ENCODE measurements at places on chromosomes 11 and 22. TPM values are rescaled to one million over a fixed set of nuclear protein-coding genes. Genes with fewer than 3 reads are reported as not detected.

- DNase-seq, result no peak
Observed at GRCh38 chr11:559020-559620, 1.4 kb downstream of the LMNTD2 start.

GRCh38 chr22:46598737-46599424, 21.3 kb upstream of the GRAMD4 start:
- DNase-seq, result no peak

- no peak for DNase-seq
Observed at GRCh38 chr11:124405581-124405980, 6.8 kb upstream of the OR8B3 start.

DNA sequence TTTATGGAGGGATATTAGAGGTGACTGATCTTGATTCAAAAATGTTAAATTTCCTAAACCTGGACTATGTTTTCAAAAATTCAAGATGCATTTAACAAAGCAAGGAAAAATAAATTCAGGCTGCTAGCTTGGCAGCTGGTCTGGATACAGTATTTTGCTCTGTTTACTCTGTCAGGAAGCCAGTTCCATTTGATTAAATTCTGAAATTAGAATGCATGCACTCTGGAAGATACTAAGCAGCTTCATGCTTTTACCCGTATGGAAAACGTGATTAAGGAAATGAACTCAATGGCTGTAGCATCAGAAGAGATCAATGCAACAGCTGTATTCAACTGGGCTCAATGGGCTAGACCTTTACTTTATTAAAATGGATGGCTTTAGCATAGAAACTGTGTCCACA, 14.2 kb downstream of the C11orf71 start:
- no peak for DNase-seq

DNA sequence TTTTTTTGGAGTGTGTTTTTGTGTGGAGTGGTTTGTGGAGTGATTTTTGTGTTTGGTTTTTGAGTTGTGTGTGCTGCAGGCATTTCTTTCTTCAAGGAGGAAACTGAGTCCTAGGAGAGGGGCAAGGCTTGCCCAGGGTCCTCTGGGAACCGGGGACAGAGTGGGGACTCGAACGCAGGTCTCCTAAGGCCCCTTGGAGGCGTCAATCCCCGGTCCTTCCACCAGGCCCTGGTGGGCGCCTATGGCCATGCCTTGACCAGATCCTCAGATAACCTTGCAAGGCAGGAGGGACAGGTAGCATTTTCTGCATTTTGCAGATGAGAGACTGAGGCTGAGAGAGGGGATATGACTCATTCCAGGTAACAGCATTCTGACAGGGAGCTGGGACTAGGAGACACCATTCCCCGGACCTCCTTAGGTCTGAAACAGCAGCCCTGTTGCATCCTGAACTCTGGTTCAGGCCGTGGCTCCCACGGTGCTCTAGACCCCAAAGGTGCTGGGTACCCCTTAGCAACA, 39.1 kb downstream of the MYO7A start:
- no peak for DNase-seq

GRCh38 chr11:86755146-86755545, 45.2 kb upstream of the PRSS23 start:
- DNase-seq, result no peak

DNA sequence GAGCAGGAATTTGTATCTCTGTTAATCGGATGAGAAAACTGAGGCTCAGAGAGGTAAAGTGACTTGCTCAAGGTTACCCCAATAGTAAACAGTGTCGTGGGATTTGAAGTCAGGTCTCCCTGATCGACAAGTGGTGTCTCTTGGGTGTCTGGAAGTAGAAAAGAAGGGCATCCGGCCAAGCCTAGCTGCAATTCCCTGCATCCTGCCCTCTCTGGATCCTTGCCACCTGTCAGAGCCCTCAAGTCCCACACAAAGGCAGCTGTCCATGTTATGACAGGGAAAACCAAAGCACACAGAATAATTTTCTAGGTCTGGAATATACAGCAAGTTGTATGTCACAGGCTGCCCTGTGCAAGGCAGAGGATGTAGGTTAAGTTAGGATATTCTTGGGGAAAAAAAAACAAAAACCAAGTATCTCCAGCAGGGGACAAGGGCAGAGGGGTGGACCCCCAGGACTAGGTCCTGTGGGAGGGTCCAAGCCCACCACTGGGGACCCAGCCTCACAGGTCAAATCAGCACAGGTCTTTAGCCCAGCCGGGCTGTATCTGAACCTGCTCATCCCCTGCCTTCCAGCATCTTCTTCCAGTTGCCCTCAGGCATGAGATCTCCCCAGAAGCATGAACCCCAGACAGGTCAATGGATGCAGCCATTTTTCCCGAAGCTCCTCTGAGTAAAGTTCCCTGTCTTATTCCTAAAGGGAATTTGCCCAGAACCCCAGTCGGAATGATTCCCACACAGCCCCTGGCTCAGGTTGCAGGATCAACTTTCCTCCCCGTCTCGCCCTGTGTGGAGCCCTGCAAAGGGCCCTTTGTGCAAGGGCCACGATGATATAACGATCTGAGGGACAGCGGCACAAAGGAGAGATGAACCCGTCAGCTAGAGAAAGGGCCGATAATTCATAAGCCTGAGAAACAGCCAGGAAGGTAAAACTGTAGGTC, 15.0 kb downstream of the USH1C start:
- DNase-seq, result no peak

DNA sequence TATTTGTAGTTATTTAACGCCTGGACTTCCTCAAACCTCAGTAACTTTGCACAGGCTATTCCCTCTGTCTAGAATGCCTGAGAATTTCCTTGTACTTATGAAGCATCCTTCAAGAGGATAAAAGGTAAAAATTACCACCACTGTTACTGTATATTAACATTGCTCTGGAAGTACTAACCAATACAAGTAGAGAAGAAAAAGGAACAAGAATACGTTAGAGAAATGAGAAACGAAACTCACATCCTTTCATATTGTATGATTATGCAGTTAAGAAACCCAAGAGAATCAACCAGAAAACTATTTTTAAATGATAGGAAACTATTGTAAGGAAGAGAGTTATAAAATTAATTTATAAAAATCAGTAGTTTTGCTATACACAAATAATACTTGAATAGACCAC, 48.2 kb upstream of the OR5P2 start:
- no peak for DNase-seq

DNA sequence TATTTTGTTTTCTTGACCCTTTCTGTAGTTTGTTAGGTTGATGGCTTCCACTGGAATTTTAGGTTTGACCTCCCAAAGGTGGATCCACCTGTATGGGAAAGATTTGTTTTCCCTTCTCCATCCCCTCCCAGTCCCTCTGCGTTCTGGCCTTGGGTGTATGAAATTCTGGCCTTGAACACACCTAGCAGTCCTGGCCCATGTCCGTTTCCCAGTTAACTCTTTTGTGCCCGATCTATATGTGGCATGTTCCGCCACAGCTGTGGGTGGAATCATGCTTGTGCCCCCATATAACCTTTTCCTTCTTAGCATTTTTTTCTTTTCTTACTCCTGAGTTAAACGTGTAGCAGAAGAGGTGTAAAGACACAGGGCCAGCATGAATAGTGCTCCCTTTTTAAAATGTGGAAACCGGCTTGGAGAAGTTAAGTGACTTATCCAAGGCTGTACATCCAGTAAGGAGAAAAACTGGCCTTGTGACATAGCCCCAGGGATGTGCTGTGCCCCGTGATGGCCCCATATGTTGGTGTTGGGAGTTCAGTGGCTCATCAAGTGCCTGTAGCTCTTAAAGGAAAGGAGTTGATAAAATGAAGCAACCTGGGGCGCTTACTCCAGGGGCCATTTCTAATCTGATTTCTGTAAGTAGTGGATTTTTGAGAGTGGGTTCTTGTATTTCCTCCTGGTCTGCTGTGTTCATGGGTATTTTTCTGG, 39.3 kb downstream of the ZNRF3 start:
- DNase-seq, result no peak

GRCh38 chr11:107018219-107018901, at the start of gene GUCY1A2:
Gene GUCY1A2 (minus strand): TSS chr11:107018476. CDS start chr11:107018055, 421 bp downstream.
- DNase-seq, result peak; percentile 46

GRCh38 chr11:119892311-119892808, 163.4 kb upstream of the NECTIN1 start:
- no peak for DNase-seq

- no peak for DNase-seq
Observed at GRCh38 chr11:68432874-68433273, 27.7 kb upstream of the PPP6R3 start.

DNA sequence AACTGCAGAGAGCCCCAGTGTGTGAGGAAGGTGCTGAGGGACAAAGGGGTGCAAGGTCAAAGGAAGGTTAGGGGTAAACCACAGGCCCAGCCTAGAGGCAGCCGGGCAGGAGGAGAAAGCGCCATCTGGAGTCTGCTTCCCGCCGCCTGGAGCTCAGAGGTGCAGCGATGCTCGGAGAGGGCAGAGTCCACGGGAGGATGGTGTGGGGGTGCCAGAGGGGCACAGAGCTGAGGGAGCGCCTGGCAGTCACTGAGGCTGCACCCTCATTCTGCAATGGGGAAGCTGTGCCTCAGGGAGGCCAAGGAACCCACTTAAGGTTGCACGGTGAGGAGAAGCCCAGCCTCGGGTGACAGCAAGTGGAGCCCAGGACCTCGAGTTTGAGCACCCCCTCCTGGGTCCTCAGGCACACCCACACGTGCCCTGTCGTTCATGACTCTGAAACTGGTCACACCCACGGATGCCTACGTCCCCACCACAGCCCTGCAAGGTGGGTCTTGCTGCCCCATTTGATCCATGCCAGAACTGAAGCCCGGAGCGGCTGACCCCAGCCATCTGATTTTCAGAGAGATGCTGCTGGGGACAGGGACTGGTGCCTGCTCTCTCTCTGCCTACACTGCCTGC, 1.6 kb downstream of the IL2RB start:
- no peak for DNase-seq

DNA sequence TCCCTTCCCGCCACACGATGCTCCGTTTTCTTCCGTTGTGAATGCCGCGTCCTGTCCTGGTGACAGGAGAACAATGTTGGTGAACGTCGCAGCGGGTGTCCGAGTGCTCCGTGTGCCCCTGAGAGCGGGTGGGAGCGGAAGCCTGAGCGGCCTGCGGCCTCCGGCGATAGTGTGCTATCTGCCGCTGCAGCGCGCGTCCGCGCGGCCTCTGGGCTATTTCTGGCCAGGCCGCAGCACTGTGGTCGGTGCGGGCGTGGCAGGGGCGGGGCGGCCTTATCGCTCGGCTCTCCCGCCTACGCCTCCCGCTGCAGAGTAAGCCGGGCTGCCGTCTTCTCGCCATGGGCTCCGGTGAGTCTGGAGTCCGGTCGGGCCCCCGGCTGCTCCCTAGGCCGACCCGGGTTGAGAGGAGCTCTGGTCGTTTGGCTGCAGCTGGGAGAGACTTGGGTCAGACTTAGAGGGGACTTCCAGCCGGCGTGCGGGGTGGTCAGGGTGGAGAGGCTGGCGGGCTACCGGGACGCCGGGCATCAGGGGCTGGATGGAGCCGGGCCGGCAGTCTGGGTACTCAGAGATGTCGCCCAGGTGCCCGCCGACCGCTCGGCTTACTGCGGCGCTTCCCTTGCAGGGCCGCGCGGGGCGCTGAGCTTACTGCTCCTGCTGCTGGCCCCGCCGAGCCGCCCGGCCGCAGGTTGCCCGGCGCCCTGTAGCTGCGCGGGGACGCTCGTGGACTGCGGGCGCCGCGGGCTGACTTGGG, at the start of gene GP1BB:
Gene GP1BB (plus strand): TSS at position 308 of the 751 bp plus-strand sequence. CDS start 31 bp downstream, at position 339.
- DNase-seq, result peak; percentile 54

PRG3 gene
- not detected for total RNA-seq

CASP12 gene
- not detected for total RNA-seq

ZNF70 gene
- 3.3 TPM for total RNA-seq

CATSPER1 gene
- not detected for total RNA-seq

VPREB1 gene
- not detected for total RNA-seq

SLC5A12 gene
- 1.9 TPM for total RNA-seq

MAPK8IP1 gene
- 31.6 TPM for total RNA-seq
